ENCODE measurements at places on chromosomes 12 and 14.

DNA sequence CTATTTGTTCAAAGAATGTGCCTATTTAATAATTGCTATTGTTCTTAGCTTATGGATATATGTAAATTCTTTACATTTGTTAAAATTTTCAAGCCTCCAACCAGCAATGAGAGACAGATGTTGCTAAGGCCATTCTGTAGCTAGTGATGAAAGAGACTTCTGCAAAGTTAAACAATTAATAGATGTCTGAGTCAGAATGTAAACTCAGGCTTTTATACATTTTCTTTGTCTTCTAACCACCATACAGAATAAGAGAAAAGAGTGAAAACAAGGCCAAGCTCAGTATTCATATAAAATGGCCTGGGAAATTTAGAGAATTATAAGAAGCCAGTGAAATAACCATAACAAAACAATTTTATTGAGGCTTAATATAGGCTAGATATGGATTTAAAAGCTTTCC lies 1102.3 kb upstream of the SEL1L start:
- no peak for DNase-seq

DNA sequence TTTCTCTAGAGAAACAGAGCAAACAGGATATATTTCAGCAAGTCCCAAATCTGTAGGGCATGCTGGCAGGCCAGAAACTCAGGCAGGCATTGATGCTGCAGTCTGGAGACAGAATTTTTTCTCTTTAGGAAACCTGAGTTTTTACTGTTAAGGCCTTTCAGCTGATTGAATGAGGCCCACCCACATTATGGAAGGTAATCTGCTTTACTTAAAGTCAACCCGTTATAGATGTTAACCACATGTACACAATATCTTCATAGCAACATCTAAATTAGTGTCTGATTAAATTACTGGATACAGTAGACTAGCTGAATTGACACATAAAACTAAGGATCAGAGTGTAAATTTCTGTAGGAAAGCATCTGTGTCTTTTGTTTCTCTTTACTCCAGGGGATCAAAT lies 65.2 kb downstream of the SRGAP1 start:
- DNase-seq: no peak

GRCh38 chr14:104537613-104537988 lies 42.0 kb upstream of the C14orf180 start:
- no peak for DNase-seq

DNA sequence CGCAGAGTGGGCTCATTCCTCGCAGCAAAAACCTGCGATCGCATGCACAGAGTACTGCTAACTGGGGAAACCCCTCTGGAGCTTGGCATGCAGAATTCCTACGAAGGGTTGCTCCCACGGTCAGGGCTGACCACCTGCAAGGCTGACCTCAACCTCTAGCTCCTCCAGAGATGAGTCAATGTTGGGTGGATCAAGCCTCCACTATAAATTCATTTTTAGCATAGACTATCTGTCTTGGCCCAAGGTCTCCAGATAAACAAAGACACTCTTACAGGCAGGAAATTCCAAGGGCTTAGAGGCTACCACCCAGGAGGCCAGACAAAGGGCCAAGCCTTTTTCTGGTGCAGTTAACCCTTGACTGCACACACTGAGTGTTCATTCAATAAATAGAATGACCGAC lies 296.5 kb downstream of the TMEM132D start:
- no peak for DNase-seq

DNA sequence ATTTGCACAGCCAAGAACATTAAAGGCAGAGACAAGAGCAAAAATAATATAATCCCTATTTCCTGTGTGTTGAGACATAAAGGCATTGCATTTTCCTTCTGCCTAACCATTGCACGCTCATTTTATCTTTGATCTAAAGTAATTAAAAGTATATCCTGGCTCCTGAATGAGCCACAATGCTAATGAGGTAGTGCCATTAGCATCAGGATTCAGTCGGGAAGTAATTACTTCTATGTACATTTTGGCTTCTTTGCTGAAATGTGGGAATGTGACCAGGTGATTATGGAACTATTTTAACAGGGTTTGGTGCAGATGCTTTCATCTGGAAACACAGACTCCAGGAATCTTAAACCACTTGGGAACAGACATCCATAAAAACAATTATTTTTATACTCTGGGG lies 77.4 kb downstream of the TMTC1 start:
- DNase-seq: no peak

All from GM10248 (cell line).